ENCODE measurements at places on chromosomes 16 and 17.

DNA sequence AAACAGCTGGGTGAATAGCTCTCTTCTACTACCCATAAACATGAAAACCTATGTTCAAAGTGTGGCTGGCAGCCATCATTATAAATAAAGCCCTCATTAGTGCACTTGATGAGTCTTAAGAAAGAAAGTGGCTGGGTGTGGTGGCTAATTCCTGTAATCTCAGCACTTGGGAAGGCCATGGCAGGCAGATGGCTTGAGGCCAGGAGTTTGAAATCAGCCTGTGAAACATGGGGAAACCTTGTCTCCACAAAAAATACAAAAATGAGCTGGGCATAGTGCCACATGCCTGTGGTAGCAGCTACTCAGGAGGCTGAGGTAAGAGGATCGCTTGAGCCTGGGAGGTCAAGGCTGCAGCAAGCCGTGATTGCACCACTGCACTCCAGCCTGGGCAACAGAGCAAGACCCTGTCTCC is 28.3 kb upstream of the APPBP2 start:
- no peak for DNase-seq

GRCh38 chr16:3880623-3881498 is at the start of gene CREBBP:
Gene CREBBP (minus strand): TSS chr16:3880713. CDS start chr16:3879916, 797 bp downstream.
- DNase-seq = peak; percentile 87

DNA sequence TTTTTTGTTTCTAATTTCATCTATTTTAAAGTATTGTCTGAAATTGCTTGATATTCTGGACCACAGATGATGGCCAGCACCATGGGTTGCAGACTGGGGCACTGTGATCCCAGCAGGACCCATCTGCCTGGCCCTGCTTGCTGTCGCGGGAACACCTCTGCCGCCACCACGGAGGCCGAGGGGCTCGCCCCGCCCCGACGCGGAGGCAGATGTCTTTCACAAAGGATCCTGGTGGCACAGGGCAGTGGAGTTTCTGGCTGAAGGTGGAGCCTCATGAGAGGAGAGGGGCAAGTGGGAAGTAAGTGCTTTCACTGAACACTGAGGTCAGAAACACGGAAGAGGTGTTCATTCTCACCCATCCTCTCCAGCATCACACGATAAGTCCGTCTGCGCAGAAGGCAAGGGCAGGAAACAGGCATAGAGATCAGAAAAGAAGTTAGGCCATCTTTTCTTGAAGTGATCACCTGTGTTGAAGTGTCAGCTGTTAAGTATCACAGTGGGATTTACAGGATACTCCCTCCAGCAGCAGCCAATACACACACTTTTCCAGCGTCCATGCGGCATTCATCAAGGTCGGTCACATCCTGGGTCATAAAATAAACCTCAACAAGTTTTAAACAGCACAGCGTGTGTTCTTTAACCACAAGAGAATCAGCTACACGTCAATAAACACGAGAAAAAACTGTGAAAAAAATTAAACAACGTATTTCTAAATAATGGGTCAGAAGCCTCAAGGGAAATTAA is 194.5 kb downstream of the RPTOR start:
- no peak for DNase-seq

DNA sequence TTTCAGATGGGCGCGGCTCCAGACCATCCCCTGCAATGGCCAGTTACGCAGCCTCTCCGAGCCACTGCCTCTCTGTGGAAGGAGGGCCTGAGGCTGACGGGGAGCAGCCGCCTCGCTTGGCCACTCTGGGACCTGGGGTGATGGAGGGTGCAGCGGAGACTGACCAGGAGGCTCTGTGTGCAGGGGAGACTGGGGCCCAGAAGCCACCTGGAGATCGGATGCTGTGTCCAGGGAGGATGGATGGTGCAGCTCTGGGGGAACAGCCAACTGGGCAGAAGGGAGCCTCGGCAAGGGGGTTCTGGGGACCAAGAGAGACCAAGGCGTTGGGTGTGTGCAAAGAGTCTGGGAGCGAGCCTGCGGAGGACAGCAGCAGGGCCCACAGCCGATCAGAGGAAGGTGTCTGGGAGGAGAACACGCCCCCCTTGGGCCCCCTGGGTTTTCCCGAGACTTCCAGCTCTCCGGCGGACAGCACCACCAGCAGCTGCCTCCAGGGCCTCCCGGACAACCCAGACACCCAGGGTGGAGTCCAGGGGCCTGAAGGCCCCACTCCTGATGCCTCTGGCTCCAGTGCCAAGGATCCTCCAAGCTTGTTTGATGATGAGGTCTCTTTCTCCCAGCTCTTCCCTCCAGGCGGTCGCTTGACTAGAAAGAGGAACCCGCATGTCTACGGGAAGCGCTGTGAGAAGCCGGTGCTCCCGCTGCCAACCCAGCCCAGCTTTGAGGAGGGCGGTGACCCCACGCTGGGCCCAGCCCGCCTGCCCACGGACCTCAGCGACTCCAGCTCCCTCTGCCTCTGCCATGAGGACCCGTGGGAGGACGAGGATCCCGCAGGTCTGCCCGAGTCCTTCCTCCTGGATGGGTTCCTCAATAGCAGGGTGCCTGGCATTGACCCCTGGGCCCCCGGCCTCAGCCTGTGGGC is 17.4 kb upstream of the ZFPM1 start:
- no peak for DNase-seq

GRCh38 chr17:42101513-42102292 is 3.4 kb upstream of the ZNF385C start:
- DNase-seq = peak; percentile 62

DNA sequence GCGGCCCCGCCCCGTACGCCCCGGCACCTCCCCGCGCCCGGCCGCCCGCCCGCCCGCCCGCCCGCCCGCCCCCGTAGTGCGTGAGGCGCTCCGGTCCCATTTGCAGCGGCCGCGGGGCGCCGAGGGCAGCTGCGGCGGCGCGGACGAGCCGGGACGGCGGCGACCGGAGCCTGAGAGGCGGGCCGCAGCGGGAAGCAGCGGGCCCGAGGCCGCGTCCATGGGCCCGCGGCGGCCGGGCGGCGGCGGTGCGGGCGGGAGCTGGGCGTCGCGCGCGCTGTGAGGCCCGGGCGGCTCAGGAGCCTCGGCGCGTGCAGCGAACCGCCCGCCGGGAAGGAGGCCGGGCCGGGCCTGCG is at the start of gene MPRIP:
MPRIP (plus strand) TSS at position 74 of the 353 bp plus-strand sequence. CDS start 392 bp downstream, outside the sequence.
- no peak for DNase-seq

- DNase-seq = peak; percentile 81
These were observed at the start of gene USP10 for GRCh38 chr16:84699712-84700445. Gene USP10 (plus strand): TSS chr16:84700000. CDS start chr16:84700091, 91 bp downstream.

- DNase-seq = no peak
These were observed 829 bp downstream of the GCGR start for GRCh38 chr17:81804559-81805399.

GRCh38 chr17:28969706-28970393 is 18.5 kb upstream of the PHF12 start:
- DNase-seq = no peak

GRCh38 chr16:1771188-1771863 is at the start of gene NME3:
Gene NME3 (minus strand): TSS chr16:1771543. CDS start chr16:1771534, 9 bp downstream.
- DNase-seq = peak; percentile 66

DNA sequence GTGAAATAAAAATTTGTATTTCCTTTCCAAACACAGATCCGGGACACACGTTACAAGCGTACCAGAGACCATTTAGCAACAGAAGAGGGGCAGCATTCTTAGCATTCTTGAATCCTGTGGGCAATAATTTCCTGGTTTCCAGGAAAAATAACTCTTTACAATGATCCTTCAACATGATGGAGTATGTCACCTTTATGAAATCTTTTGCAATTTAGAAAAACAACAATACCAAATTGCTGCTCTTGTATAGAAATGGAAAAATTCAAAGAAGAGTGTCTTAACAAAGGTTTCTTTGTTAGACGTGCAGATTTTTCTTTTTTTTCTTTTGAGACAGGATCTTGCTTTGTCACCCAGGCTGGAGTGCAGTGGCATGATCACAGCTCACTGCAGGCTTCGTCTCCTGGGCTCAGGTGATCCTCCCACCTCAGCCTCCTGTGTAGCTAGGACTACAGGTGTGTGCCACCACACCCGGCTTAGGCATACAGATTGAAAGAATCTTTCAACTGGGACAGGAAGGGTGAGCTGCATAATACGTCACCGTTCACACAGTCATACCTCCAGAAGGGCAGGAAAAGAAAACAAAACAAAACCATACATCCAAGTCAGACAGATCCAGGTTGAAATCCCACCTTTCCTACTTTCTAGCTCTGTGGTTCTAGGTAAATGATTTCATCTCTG is 10.8 kb upstream of the GCSH start:
- no peak for DNase-seq

- no peak for DNase-seq
These were observed 234.4 kb downstream of the ZNF423 start for GRCh38 chr16:49621241-49622083.

- DNase-seq = no peak
These were observed 22.0 kb downstream of the EARS2 start for GRCh38 chr16:23534868-23535860.

DNA sequence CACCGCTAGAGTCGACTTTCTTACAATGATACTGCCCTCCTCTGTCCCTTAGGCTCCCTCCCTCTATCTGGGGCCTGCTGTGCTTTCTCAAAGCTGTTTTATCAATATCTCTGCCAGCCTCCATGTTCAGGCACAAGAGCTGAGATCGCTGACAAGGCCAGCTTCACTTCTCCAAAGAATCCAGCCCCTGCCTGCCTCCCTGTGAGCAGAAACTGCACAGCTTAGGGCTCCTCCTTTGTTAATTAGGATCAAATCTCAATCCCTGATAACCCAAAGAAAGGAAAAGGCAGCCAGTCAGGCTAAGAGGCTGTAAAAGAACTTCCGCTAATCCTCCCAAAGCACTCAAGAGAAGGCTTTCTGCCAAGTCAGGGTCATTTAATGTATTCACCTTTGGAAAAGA is 616.0 kb upstream of the CDH11 start:
- peak; percentile 26 for DNase-seq

- no peak for DNase-seq
These were observed 45.0 kb downstream of the TEX2 start for GRCh38 chr17:64218066-64218465.

DNA sequence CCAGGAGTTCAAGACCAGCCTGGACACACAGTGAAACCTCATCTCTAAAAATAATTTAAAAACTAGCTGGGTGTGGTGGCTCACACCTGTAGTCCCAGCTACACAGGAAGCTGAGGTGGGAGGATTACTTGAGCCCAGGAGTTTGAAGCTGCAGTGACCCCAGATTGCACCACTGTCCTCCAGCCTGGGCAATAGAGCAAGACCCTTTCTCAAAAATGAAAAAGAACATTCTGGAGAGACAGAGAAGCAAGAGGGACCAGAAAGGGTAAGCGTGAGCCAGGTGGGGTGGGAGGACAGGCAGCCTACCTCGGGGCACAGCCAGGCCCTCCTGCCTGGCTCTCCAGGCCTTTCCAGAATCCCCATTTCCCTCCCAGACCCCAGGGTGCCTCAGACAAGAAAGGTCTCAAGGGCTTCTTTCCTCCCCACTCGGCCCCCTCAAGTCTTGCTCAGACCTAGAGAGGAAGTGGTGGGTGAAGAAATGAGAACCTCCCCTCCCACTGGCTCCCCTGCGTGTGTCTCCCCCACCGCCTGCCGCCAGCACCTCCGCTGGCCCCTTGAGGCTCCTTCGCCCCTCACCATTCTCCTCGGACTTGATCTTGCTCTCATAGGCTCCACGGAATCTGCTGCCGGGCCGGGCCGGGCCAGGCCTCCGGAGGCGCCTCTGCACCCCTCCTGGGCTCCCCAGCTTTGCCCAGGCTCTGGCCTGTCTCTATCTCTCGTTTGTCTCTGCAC is 503 bp downstream of the C16orf54 start:
- DNase-seq = no peak

- DNase-seq = peak; percentile 24
These were observed 49.6 kb downstream of the USP22 start for GRCh38 chr17:20992987-20993862.

DNA sequence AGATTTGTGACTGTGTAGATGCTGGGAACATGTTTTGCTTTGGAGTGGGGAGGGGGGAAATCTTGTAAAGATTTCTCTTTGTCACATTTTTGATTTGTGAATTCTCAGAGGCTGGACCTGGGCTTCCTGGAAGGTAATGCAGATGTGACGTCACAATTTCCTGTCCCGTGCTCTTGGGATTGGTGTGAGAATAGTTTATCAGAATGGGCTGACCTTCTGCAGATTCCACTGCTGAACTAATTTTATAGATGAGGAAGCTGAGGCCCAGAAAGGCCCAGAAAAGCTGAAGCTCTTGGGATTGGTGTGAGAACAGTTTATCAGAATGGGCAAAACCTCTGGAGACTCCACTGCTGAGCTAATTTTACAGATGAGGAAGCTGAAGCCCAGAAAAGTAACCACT is 34.0 kb downstream of the HS3ST3B1 start:
- DNase-seq = no peak

DNA sequence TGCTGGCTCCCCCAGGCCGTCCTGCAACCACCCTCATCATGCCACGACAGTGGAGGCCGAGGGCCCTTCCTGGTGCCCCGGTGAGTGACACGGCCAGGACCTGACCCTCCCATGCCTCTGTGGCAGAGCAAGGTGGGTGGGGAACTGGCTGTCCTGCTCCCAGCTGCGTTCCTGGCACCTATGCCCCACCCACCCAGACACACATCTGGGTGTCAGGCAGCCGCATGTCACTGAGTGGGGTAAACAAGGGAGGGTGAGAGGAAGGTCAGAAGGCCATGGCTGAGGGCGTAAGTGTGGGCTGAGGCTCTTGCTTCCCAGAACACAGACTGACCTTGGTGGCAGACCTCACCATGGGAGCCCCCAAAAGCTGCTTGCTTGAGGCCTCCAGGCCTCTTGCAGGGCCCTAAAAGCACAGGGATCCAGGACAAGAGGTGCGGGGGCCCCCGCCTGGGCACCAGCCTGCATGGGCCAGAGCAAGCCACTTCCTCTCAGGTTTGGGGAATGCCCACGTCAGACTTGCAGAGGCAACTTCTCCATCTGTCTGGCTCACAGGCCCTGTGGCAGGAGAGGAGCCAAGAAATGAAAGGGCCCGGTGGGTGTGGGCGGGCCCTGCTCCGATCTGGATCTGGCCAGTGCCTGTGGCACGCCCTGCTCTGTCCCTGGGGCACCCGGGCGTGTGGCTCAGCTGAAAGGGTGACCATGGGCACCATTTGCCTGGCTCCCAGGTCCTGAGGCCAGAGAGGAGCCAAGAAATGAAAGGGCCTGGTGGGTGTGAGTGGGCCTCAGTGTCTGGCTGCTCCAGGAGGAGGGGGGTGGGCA is 3.9 kb upstream of the CCDC57 start:
- no peak for DNase-seq

- DNase-seq = no peak
These were observed 1.4 kb downstream of the YPEL2 start for GRCh38 chr17:59332749-59333377.

All from NCI-H1092 treated with DMSO at 0.1 percent for 48 hours (cell line).